ENCODE measurements at places on chromosomes 16 and 17.

GRCh38 chr17:3020381-3020780 lies 43.0 kb downstream of the OR1D5 start:
- DNase-seq, result no peak

GRCh38 chr17:4939546-4939795 lies 375 bp downstream of the SLC25A11 start:
- DNase-seq, result no peak

DNA sequence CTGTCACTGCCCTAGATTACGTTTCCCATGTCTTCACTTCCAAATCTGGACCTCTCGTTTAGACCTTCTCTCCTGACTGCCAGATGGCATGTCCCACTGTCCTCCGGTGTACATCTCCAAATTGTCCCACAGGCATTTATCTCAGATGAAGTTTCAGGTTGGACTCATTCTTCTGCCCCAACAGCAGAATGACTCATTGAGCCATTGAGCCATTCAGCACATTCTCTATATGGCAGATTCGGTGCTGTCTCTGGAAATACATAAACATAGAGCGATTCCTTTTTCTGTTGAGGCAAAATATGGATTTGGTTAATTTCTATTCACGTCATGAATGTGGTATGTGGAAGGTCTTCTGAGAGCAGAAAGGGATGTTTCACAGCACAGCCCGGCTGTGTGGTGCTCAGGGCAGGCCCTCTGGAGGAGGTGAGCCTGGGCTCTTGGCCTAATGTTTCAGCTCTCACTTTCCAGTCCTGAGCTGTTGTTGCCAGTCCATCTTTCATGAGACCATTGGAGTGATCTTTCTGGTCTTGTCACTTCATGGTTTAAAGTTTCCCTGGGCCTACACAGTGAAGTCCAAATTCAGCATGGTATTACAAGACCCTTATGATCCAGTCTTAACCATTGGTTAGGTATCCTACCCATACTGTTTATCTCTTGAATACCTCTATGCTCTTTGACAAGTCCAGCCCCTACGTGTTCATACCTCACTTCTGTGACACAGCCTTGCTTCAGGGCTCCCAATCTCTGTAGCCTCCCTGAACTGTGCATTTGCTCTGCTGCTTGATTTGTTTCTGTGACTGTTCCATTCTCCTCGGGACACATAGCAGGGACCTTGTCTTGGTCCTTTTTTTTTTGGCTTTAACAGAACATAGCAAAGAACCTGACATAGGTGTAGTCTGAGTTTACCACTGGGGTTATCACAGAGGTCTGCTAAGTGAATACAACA lies 15.9 kb downstream of the HAPSTR1 start:
- no peak for DNase-seq

- no peak for DNase-seq
Observed at GRCh38 chr16:11253009-11253994, 2.7 kb downstream of the SOCS1 start.

DNA sequence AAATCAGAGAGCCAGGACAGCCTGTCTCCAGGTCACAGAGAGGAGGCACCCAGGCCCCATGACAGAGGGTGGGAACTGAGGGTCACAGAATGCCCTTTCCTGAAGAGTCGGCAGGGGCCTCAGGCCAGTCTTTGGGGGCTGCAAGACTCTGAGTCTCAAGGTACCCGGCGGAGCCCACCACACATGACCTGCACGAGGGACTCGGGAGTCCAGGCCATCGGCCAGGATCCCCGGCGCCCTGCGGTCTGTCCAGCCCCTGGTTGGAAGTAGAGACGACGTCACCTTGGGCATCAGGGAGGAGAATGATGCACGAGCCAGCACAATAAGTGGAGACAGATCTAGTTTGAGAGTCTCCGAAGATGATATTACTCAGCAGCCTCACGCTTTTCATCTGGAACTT lies 234.7 kb upstream of the SDK2 start:
- DNase-seq, result no peak

DNA sequence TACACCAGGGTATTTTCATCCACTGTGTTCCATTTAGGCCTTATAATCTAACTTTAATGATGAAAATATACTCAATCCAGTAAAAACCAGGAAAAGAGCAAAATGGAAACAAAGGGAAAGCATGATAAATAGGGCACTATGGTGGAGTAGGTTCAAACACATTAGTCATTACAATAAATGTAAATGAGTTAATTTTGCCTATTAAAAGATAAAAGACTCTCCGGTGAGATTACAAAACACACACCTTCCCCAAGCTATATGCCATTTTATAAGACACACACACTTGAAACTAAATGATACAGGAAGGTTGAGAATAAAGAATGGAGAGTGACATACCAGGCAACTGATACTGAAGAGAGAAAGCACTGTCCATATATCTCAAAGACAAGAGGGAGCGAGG lies 10.0 kb downstream of the PPL start:
- no peak for DNase-seq

- no peak for DNase-seq
Observed at GRCh38 chr16:68083239-68083781, 1.9 kb upstream of the NFATC3 start.

- peak; percentile 12 for DNase-seq
Observed at GRCh38 chr17:82228278-82228841, 482 bp upstream of the SLC16A3 start.

GRCh38 chr16:80114699-80115098 lies 426.1 kb upstream of the DYNLRB2 start:
- DNase-seq, result no peak

DNA sequence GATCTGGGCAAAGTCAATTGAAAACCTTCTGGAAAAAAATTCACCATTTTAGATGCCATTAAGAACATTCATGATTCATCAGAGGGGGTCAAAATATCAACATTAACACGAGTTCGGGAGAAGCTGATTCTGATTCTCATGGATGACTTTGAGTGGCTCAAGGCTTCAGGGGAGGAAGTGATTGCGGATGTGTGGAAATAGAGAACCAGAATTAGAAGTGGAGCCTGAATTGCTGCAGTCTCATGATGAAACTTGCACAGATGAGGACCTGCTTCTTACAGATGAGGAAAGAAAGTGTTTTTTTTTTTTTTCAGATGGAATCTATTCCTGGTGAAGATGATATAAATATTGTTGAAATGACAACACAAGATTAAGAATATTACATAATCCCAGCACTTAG lies 12.9 kb downstream of the ITGAX start:
- no peak for DNase-seq

DNA sequence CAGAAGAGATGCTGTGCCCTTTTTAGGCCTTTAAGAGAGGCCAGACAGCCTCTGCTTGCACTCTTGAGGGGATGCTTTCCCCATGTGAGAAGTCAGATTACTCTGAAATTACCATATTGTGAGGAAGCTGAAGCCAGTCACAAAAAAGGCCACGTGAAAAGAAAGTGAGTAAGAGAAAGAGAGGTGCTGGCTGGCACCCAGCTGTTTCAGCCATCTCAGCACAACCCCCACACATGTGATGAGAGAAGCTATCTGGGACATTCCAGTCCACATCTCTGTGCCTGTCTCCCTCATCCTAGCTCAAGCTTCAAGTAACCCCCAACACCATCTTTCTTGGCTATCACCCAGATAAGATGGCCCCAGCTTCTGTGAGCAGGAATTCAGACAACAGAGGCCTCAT lies 131.4 kb downstream of the HS3ST2 start:
- no peak for DNase-seq

DNA sequence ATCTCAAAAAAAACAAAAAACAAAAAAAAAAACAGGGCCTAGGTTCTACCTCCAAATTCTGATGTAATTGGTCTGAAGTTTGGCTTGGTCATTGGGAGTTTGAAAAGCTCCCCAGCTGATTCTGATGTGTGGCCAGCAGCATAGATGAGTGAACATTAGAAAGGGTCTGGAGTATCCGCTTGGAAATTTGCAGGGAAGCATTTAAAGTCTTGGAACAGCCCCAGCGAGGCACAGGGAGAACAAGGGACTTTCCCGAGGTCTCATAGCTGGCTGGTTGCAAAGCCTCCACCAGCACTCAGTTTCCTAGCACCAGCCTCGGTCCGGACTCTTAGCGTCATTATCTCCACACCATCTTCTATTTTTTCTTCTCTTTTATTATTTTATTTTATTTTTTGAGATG lies 70.8 kb downstream of the RAB11FIP4 start:
- DNase-seq, result no peak

DNA sequence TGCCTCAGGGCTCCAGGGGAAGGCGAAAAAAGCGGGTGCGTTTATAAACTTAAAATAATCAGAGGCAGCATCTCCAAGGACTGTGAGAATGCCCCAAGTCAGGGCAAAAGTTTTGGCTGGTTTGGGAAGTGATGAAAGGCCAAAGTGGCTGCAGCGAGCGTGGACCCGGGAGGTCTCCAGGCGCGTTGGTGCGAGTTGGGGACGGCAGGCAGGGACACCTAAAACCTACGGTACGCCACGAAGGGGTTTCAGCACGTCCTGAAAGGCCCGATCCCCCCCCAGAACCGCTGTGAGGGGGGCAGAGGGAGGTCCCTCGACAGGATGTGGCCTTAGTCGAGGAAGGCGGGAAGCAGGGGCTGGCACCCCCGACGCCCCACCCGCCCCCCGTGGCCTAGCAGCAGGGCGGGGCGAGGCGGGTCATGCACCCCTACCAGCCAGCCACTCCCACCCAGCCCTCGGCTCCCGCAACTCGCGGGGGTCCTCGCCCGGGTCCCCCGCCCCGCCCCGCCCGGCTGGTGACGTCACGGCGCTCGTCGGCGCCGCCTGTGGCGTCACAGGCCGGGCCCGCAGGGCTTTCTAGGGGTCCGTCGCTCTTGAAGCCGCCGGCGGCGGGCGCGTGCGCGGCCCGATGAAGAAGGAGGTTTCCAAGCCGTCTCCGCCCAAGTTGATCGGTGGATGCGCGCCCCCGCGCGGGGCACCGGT lies at the start of gene MYCBPAP:
TSS of gene MYCBPAP (plus strand) at position 569 of the 702 bp plus-strand sequence. CDS start 236 bp downstream, outside the sequence.
- DNase-seq, result peak; percentile 35

- no peak for DNase-seq
Observed at GRCh38 chr16:57434003-57434402, 13.2 kb downstream of the CIAPIN1 start.

GRCh38 chr17:80800481-80801391 lies 190.9 kb upstream of the CHMP6 start:
- DNase-seq, result peak; percentile 66

DNA sequence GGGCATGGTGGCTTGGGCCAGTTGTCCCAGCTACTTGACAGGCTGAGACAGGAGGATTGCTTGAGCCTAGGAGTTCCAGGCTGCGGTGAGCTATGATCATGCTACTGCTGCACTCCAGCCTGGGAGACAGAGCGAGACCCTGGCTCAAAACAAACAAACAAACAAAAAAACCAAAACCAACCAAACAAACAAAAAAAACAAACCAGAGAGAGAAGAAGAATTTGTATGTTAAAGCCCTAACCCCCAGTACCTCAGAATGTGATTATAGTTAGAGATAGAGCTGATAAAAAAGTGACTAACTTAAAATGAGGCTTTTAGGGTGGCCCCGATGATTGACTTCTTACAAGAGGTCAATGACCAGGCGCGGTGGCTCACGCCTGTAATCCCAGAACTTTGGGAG lies 1.7 kb upstream of the MMP25 start:
- DNase-seq, result no peak

- no peak for DNase-seq
Observed at GRCh38 chr17:59456428-59456827, 109.0 kb upstream of the DHX40 start.

DNA sequence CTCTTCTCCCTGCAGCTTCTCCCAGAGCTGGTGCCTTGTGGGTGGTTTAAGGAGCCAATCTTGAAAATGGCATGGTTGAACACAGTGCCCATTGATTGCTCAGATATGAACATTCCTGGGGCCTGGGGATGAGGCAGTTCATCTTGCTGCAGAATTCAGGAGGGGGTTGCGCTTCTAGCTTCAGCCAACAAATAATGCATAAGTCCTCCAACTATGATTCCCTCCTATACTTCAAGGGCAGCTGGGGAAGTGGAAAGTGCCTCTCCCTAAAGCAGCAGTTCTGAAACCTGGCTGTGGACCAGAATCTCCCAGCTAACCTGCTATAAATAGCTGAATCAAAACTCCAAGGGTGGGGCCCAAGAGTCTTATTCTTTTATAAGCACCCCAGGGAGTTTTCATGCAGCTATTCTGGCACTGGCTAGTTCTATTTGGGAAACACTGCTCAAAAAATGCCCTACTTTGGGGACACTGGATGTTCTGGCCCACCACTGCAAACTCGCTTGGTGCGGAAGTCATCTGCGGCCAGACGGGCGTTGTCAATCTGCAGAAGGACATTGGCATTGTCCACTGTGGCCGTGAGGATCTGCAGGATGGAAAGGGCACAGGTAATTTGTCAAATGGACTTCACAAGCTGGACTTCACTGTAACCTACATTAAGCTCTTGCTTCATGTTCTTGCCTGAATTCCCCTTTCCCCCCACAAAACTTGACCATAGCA lies 130.3 kb downstream of the CCDC144A start:
- no peak for DNase-seq

DNA sequence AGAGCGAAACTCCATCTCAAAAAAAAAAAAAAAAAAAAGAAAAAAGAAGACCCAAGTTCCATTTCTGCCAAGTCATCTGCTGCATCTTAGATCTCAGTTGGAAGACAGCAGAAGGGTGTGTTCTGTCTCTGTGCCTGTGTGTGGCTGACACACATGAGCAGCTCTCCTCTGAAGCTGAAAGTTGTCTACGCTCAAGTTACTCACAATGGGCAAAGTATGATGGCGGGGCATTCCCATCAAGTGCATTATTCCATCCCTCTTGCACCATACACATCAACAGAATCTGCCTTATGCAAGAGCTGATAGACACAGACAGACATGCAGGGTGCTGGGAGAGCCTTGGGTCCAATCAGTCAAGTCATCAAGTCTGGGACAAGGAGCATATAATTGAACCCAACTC lies 402.2 kb downstream of the XYLT1 start:
- DNase-seq, result no peak

DNA sequence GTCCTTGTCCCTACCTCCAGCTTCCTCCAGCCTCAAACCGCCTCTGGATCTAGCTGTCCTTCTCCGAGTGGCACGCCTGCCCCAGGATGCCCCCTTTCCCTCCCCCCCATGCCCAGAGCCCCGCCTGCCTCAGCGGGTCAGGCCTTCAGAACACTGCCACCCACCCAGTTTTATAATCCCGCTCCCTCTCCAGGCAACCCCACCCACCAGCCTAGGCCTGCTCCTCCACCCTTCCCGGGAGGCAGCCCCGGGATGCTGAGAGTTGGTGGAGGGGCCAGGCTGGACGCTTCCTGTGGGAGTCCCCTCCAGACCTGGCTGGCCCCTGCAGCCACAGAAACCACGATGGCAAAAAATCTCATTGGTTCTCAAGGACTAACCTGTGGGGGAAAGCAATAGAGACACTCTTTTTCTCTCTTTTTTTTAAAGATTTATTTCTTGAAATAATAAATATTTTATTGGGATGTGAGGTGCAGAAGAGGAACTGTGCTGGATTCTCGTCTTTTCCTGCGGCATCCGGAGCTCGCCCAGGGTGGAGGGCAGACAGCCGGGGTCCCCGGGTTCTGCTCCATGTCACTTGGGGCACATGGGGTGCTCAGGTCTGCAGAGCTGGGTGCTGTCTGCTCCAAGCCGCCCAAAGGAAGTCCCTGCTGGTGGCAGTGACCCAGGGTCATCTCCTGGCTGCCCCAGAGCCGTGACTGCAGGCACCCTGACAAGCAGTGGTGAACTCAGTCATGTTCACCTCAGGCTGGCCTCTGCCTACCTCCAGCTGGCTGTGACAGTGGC lies 81.9 kb downstream of the MGAT5B start:
- DNase-seq, result no peak

Data from DMS153 (cell line).